Left kidney (tissue), 8 donors: ENCODE measurements at places on chromosomes 5 and 9. TPM values are rescaled to one million over a fixed set of nuclear protein-coding genes. Genes with fewer than 3 reads are reported as not detected.

Gene BTNL8
- 0.65 TPM for polyA plus RNA-seq

Gene PHF24
- polyA plus RNA-seq: 0.33 TPM

Gene ARHGAP26
- polyA plus RNA-seq: 14.7 TPM

DNA sequence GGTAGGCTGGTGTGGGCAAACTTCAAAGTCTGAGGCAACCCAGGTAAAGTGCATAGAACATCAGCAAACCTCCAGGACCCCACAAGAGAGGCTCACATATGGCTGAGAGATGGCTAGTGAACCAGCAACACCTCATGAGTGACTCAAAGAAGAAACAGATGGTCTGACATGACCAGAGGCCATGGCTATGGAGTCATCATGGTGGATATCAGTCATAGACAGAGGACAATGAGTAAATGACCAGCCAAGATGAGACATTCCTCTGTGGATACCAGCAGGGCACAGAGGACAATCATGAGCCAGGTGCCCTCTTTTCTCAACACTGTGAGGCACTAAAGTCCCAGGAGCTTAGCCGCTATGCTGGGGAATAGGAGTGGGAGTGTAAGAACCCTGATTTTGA lies 180.8 kb downstream of the RASEF start:
- no peak for DNase-seq

- no peak for DNase-seq
These were observed 617.0 kb downstream of the RAB3C start for GRCh38 chr5:59199868-59200267.

DNA sequence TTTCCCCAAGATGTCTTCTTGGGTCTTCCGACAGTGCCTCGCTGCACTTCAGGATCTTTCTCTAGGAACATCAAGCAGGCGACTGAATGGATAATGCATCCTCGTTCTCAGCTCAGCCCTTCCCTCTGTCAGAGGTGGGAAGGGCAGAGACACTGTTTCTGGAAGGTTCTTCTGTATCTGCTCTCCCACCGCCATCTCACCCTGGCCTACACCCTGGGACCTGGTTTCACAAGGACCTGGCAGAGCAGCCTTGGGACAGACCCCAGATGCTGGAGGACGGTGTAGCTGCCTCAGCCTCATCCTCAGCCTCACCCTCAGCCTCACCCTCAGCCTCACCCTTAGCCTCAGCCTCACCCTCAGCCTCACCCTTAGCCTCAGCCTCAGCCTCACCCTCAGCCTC lies 18.5 kb downstream of the MRPL36 start:
- no peak for DNase-seq

DNA sequence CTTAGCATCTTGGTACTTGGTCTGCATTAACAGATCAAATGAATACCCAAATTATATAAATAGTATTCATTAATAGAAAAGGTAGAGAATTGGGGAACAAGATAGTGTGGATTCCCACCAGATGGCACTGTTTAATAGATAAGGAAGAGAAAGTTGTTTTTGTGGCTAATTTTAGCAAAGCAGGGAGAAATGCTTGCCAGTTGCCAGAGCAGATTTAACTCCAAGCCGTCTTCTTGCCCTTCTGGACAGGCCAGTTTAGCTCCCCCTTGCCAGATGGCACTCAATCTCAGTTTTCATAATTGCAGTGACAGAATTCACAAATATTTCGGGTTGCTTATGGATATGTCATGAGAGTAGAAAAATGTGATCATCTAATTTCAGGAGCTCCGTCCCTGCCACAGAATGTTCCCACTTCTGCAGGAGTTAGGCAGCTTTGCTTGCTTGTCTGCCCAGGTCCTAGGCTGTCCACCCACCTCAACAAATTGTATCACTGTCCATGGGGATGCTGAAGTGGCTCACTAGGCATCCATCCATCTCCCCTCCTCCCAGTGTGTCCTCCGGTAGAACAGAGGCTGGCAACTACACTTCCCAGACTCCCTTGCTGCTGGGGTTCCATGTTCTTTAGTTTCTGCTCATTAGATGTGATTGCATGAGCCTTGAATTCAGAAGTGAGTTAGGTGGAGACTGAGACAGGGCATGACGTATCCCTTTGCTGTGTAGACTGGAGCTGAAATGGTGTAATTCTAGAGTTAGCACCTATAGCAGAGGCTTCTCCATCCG lies 11.8 kb upstream of the HEXB start:
- DNase-seq: peak; percentile 28

DNA sequence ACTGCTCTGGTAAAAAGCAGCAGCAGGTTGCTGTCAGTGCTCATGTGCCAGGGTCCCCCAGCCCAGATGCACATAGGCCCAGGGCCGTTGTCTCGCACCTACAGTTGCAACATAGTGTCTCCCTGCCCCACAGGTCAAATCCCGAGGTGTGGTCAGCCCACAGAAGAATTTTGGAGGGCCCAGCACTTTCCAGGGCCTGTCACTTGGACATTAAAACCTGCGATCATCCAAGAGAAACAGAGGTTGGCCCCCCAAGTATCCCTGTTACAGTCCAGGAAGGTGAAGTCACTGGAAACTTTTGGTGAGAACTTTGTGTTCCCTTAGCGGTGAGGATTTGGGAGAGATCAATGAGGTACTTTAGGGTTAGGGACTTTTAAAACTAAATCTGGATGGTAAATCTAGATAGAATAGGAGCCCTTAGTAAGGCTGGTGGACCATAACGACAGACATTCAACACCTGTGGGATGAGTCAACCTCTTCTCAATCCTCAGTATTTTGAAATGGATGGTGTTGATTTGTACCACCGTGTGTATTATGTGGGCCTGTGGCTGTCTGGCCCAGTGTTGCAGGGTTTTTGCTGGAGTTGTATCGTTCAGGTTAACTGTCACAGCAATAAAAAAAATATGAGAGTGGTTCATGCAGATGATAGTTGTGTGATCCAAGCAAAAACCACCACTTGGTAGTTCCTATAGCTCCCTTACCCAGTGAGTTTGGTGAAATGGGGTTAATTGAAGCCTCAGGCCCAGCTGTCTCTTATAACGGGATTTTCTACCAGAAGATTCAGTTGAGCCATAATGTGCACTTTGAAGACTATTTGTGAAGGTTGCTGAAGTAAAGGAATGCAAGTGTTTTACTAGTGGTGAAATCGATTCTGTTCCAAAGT lies 19.2 kb downstream of the OR2S2 start:
- DNase-seq: no peak

DNA sequence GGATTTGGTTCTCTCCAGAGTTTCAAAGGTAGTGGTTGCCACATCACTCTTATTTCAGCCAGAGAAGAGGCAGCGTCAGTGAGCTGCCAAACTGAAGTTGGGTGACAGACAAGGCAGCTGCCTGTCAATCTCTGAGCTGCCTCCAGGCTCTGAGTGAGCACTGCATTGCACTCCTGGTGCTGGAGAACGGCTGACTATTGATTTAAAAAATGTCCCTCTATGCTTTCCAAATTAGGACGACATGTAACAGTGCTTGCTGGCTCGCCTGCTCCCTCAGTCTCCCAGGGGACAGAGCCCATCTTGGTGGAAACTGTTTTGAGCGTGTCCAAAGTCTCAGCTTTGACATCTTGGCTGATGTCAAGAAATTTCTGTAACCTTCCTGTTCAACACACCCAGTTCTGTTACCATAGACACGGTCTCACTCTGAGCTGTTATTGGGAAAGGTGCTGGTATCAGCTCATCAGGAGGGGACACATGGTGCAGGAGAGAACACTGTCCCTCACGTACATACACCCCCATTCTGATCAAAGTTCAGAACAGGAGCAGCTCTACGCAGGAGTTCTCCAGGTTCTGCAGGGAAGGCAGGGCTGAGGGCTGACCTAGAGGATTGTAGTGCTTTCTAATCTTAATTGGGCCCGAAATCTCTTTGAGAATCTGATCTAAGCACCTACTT lies 15.7 kb downstream of the PCDH12 start:
- DNase-seq: no peak

DNA sequence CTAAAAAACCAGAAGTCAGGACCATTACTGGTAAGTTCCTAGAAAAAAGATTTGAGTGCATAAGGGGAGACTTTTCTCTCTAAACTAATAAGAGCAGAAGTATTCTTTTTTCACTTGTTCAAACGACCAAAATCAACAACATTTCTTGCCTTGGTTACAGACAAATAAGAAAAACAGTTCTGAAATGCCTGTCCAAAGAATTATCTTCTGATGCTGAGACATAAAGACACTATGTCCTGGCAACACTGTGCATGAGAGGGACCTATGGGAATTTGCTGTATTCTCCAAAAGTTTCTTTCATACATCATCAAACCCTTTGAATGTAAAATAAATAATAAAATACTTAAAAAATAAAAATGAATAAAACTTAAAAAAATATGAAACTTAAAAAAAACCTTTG lies 50.4 kb downstream of the ZNF474 start:
- DNase-seq: no peak

DNA sequence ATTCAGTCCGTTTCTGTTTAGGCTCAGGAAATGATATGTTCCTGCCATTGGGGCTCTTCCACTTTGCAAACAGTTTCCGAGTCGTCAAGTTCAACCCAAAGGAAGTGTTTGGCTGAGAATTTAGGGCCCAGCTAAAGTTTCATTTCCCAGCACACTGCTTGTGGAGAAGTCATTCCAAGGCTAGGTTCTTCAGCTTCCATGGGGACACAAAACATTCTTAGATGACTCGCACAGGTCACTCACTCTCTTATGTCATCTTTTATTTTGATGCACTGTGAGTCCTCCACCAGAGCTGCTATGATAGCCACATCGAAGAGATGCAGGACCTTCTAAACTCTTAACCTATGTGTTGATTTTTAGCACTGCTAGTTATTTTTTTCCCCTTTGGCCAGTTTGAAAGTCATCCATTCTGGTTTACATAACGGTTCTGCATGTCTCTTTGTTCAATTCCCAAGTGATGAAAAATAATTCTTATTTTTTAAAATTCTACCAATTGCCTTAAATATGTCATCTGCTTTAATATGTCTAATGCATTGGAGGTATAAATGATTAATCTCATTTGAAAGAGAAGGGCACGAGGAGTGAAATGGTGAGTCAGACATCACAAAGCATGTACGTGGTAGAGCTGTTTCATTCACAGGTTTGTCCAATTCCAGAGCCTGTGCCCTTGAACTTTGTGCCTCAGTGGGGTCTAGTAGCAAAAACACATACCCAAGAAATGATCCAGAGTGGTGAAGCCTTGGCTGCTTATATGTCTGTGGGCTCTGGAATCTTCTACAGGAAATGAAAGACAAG lies 84.3 kb downstream of the ZNF462 start:
- no peak for DNase-seq
